ENCODE measurements at places on chromosomes 12 and 14. TPM values are rescaled to one million over a fixed set of nuclear protein-coding genes. Genes with fewer than 3 reads are reported as not detected.

SCARB1 gene
- total RNA-seq, result 69.2 TPM

WDR89 gene
- total RNA-seq, result 20.5 TPM

GRCh38 chr12:53514628-53515290, 7.5 kb upstream of the NPFF start:
- DNase-seq, result no peak

GRCh38 chr12:108939594-108939993, 59.7 kb downstream of the DAO start:
- no peak for DNase-seq

GRCh38 chr14:90732139-90732538, 84.1 kb downstream of the TTC7B start:
- DNase-seq, result no peak

DNA sequence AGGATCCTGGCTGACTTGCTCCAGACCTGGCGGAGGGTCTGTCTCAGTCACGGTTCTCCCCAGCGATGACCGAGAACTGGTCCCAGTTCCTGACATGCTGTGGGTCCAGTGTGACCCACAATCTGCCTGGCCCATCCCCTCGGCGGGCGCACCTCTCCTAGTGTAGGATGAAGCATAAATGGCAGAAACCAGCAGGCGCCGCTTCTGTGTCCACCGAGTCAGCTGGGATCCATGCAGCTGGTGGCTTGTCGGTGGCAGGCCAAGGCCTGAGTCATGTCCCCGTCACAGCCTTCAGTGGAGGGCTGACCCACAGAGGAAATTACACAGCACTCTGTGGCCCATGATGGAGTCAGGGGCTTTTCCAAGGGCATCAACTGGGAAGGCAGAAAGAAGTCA, 38.5 kb downstream of the NFKBIA start:
- no peak for DNase-seq

- DNase-seq, result no peak
These were observed 54.3 kb downstream of the ZFYVE26 start for GRCh38 chr14:67762051-67762450.

All from sciatic nerve (tissue), 2 donors.